ENCODE measurements at places on chromosomes 13 and 19.

DNA sequence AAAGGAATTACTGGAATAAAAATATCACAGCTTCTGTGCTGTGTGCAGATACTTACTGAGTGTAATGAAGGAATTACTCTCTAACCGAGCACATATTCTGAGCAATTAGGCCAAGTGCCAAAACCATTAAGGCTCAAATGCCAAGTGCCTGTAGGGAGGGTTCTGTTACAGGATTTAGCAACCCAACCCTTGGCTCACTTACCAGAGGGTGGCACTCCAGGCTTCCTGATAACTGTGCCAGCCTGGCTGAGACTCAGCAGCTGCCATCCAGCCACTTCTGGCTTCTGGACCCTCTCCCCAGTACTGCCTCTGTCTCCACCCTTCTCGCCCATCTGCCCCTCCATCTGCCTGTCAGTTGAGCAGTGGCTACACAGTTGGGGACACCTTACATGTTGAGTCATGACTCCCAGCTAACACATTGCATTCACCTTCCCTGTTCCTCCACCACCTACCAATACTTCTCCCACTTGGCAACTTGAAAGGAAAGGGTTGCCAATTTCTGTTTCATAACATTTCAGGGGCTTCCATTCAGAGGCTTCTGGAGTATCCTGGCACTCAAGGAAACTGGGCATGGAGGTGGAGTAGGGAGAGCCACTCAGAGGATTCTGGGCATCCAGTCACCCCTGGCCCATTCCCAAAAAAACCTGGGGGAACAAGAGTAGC, 110.5 kb downstream of the COG6 start:
- H3K4me1 ChIP-seq: peaks cover 11% of the 10 kb centered on the region
- peaks cover 2% of the 10 kb centered on the region for H3K27me3 ChIP-seq
- H3K4me3 ChIP-seq: no peak overlapping the region
- peaks cover 3% of the 10 kb centered on the region for H3K36me3 ChIP-seq
- H3K27ac ChIP-seq: peak overlapping the region; percentile 69
- DNase-seq: peak; percentile 51

DNA sequence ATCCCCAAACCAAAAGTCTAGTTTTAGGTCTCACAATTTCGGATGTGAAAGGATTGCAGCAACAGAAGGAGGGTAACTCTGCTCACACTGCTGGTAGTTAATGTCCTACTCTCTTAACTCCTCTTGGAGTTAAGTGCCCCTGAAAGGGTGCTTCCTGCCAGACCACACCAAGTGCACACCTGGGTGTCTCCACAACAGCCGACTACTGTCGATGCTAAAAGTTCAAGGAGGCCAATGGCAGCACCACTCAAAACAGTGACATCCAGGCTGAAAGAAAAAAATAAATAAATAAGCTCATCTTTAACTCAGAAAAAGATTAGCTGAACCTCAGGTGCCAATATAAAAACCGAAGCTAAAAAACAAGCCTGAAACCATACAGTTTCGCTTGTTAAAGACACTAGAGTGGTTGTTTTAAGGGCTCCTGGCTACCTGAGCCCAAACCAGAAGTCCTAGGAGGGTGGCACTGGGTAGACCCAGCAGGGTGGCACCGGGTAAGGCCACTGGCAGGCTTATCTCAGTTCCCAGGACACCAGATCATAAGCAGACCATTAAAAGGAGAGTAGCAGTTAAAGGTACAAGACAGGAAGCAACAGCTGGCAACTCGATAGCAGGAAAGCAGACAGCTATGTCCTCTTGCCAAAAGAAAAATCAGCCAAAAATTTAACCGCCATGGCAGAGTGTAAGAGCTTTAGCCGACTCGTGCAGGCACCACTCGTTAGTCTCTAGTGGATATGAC, 39.3 kb downstream of the BRD4 start:
- H3K36me3 ChIP-seq: peaks cover 5% of the 10 kb centered on the region
- peaks cover 3% of the 10 kb centered on the region for H3K27me3 ChIP-seq
- no peak for DNase-seq
- peaks cover 72% of the 10 kb centered on the region for H3K4me1 ChIP-seq
- no peak overlapping the region for H3K4me3 ChIP-seq

DNA sequence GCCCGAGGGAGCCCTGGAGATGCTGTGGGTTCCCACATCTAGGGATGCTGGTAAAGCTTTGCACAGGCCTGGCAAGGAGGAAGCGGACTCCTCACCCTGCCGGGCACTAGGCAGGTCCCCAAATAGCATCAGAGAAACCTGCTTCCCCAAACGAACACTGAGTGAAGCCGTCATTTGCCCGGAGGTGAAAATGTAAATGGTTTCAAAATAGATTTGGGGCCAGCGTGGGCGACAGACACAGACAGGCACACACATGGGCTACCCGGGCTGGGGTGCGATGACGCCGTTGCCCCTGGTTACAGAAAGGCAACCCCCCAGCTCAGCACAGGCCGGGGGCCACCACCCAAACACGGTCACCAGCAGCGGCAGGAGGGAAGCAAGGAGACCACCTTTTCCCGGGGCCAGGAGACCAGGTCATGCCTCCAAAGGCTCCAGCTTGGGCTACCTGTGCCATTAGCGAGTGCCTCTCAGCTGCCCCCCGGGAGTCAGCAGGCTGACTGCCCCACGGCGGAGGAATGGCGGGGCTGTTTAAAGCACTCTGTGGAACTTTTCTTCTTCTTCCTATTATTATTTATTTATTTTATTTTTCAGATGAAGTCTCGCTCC, 47.5 kb upstream of the NDUFS7 start:
- peaks cover 2% of the 10 kb centered on the region for H3K4me1 ChIP-seq
- H3K36me3 ChIP-seq: no peaks in the 10 kb centered on the region

DNA sequence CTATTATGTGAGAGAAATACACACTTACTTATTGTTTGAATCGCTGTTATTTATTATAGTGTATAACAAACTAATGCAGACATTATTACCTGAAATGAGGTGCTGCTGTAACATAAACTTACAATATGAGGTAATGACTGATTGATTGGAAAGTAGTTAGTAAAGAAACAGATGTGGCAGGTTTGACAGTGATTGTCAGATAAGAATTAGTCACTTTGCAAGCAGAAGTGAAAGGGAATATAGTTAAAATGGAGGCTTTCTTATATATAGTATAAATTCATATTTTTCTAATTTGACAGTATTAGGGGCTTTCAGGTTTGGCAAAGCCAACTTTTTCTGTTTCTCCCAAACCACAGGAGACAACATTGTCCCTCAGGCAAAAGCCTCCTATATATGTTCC, 20.6 kb downstream of the MIR17HG start:
- DNase-seq: no peak
- no peak overlapping the region for H3K27ac ChIP-seq
- no peak overlapping the region for H3K4me3 ChIP-seq
- peaks cover 2% of the 10 kb centered on the region for H3K27me3 ChIP-seq
- H3K4me1 ChIP-seq: peaks cover 5% of the 10 kb centered on the region

DNA sequence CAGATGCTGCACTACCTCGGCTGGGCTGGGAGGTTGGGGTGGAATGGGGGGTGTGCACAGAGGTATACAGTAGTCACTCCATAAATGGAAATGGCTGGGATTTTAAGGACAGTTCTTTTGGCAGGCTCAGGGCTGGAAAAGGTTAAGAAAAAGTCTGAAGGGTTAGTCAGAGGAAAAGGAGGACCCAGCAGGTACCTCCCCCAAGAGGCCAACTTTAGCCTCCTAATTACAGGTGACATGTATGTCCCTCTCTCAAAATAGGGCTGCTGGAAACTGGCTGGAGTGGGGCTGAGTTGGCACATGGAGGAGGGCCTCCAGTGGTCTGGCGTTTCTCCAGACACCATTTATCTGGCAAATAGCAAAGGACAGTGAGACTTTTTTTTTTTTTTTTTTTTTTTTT, 994 bp downstream of the CCDC194 start:
- H3K27ac ChIP-seq: no peak overlapping the region
- peaks cover 5% of the 10 kb centered on the region for H3K4me1 ChIP-seq
- H3K27me3 ChIP-seq: peaks cover 5% of the 10 kb centered on the region
- DNase-seq: no peak
- no peak overlapping the region for H3K4me3 ChIP-seq

DNA sequence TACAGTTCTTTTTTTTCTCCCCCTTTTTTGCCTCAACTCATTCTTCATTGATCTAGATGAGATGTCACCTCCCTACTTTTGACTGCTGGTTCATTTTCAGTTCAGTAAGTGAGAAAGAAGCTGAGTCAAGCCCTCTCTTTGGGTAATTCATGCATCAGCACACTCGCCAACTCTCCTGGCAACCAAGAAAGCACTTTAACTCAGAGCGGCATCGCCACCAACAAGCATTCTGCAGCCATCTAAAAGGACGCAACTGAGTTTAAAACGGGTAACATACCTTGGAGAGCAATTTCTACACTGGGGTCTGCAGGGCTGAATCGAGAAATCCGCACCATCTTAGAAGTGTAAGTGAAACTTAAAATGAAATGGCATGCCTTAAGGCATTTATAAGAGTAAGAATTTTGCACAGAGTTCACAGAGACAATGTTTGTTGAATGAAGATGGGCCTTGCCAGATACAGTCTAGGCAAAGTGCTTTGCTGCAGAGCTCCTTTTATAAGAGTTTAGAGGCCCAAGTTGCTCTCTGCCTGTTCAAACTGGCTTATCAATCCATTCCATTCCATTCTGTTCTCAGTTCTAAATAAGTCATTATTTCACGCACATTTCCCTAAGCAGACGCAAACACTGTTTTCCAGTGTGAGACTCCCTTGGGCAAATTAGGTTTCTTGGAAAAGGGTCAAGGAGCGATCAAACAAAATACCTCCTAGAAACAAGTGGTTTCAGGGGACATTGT, 338.0 kb downstream of the ENOX1 start:
- H3K27me3 ChIP-seq: no peaks in the 10 kb centered on the region
- no peak overlapping the region for H3K4me3 ChIP-seq
- DNase-seq: no peak
- no peaks in the 10 kb centered on the region for H3K4me1 ChIP-seq
- no peaks in the 10 kb centered on the region for H3K36me3 ChIP-seq
- H3K27ac ChIP-seq: no peak overlapping the region

- no peak overlapping the region for H3K27ac ChIP-seq
- H3K27me3 ChIP-seq: peaks cover 5% of the 10 kb centered on the region
- no peak overlapping the region for H3K4me3 ChIP-seq
- DNase-seq: peak; percentile 8
- H3K36me3 ChIP-seq: peaks cover 4% of the 10 kb centered on the region
- peaks cover 9% of the 10 kb centered on the region for H3K4me1 ChIP-seq
Measured at GRCh38 chr19:33441277-33441699, 67.8 kb downstream of the CEBPG start.

DNA sequence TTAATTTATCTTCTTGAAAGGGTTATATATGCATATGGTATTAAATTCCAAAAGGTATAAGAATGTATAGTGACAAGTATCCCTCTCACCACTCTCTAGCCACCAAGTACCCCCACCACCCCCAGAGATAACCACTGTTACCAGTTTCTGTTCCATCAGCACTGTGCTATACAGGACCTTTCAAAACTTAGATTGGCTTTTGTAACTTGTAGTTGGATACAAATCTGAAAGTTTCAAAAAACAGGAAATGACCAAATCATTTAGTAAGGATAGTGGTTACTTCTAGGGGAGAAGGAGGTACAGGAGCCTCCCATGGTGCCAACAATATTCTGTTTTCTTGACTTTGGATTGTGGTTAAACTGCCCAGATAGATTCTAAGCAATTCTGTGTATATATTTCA, 56.7 kb downstream of the AKAP11 start:
- no peaks in the 10 kb centered on the region for H3K36me3 ChIP-seq
- H3K4me1 ChIP-seq: no peaks in the 10 kb centered on the region
- DNase-seq: no peak
- H3K4me3 ChIP-seq: no peak overlapping the region
- no peaks in the 10 kb centered on the region for H3K27me3 ChIP-seq
- H3K27ac ChIP-seq: no peak overlapping the region

- H3K36me3 ChIP-seq: peaks cover 7% of the 10 kb centered on the region
- DNase-seq: no peak
- no peak overlapping the region for H3K27ac ChIP-seq
- H3K4me1 ChIP-seq: no peaks in the 10 kb centered on the region
- no peak overlapping the region for H3K4me3 ChIP-seq
Measured at GRCh38 chr13:50284540-50284939, 269.3 kb downstream of the KCNRG start.

Data from glutamatergic neuron (in vitro differentiated cells).